ENCODE measurements at places on chromosomes 4 and X. TPM values are rescaled to one million over a fixed set of nuclear protein-coding genes. Genes with fewer than 3 reads are reported as not detected.
A peak's percentile ranks its signal among the peaks of the same experiment; 100 is the strongest.

DNA sequence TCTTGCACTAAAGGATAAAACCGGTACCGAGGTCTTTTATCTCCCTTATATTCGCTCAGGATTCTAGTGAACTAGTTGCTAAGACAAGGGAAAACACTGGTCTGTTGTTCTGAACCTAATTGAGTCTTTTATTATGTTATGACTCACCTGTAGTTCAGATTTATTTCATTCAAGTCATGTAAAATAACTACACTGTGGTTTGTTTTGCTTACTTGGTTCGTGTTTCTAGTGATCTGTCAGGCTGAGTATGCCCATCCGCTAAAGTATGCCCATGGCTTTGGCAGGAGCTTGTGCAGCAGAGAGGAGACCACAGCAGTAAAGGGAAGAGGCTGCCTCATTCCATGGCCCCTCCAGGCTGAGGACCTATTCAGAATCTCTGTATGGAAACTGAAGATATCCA is 126.1 kb downstream of the AFF1 start:
- no peak for DNase-seq

- DNase-seq: no peak
These were observed 101.3 kb downstream of the RRAGB start for GRCh38 chrX:55818673-55819375.

- DNase-seq: no peak
These were observed 6.0 kb downstream of the SAT1 start for GRCh38 chrX:23788946-23789345.

GRCh38 chr4:169902658-169903345 is 123.4 kb downstream of the MFAP3L start:
- DNase-seq: no peak

DNA sequence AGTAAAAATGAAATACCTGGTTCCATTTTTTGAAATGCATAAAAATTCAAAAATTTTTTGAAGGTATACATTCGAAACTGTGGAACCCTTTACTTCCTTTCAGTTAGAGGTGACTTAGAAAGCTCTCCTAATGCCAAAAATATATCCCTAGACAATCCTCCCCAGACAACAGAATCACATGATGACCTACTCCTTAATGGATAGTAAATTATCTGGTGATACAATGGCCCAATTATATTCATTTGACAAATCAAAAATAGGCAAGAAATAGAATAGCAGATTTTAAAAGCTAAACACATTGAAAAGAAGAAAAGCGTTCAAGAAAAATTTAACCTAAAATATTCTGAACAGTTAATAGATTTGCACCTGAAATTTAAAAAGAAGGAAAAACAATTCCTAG is 3.5 kb upstream of the UGT2A2 start:
- DNase-seq: no peak

- DNase-seq: no peak
These were observed 70.5 kb downstream of the SEC24D start for GRCh38 chr4:118765399-118765798.

- DNase-seq: no peak
These were observed 53.1 kb downstream of the SYNPO2 start for GRCh38 chr4:118941799-118942198.

DNA sequence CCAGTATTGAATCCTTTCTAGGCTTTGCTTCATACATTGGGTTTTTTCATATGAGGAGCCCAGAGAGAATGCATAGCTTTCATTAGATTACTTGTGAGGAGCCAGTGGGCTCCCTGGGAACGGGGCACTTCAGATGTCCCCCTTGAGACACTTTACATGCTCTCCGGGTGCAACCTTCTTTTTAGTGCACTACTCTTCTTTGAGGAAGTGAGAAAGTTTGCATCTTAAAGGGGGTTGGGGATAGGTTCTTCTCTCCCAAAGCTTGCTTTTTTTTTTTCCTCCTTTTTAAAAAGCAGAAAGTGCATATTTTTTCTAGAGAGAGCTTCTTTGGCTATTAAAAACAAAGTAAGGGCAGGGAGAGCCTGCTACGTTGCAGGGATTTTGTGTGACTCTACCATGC is 4.3 kb downstream of the HADH start:
- no peak for DNase-seq

DNA sequence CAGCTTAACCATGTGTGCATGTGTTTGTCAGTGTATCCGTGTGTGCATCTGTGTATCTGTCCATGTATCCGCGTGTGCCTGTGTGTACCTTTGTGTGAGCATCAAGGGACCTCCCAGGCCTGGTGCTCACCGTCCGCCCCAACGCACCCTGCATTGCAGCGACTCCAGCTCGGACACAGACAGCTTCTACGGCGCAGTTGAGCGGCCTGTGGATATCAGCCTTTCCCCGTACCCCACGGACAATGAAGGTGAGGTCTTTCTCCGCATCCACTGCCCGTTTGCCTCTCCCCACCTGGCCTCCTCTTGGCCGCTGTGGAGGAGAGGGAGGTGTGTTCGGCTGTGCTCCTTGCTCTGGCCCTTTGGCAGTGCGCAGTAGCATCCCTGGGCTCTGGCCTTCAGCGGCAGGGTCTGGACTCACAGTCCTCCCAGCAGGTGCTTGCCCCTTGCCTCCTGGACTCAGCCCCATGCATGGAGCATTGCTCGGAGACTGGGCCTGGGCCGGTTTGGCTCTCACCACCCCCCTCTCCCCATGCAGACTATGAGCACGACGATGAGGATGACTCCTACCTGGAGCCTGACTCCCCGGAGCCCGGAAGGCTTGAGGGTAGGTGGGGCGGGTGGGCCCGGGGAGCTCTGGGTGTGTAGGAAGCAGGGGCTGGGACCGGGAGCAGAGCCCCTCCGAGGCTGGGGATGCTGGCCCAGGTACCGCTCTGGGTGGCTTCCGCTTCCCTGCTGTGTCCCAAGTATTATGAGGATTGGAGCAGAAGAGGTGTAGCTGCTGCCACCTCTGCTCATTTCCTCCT is 16.4 kb upstream of the ADD1 start:
- DNase-seq: peak; percentile 33

GRCh38 chr4:36445480-36445879 is 164.1 kb downstream of the DTHD1 start:
- DNase-seq: no peak

DNA sequence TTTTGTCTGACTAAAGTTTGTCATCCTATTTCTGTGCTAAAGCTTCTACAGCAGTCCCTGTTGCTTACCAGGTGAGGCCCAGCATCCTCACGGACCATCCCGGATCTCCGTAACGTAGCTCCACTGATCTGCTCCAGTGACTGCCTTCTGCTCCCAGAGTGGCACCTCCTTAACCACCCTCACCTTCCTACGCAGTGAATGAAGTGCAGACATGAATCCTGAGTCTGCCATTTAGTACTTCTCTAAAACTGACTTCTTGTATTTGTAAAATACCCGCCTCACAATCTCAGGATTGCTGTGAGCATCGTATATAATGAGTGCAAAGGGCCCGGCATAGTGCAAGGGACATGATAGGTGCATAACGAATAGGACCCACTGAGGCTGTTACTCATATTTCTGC is 27.7 kb upstream of the ACSL1 start:
- no peak for DNase-seq

DNA sequence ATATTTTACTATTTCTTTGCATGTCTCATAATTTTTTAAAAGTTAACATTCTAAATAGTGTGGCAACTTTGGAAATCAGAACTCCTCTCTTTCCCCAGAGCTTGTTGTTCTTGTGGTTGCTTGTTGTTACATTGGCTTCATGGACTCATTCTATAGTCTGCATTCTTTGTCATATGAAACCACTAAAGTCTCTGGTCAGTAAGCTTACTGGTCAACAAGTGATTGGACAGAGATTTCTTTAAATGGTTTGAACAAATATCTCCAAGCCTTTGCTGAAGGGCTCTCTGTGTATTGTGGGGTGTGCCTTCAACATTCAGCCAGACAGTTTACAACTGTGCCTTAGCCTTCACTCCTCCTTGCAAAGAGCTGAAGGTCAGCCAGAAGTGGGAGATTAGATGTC is 147.2 kb downstream of the OPHN1 start:
- no peak for DNase-seq

DNA sequence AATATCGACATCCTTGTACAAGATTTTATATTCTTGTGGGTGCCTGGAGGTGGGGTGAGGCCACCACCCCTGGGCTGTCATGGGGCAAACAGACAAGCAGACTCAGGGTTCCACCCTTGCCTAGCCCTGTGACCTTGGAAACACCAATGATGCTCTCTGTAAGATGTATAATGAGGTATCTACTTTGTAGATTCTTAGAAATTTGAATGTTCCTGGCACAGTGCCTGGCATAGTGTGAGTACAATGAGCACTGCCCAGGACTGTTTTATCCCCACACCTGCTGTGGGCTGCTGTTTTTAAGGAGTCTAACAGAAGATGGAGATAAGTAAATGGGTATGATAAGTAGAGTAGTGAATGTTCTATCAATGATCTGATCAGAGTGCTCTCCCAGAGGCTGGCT is 3.1 kb downstream of the ZNF518B start:
- DNase-seq: no peak

DNA sequence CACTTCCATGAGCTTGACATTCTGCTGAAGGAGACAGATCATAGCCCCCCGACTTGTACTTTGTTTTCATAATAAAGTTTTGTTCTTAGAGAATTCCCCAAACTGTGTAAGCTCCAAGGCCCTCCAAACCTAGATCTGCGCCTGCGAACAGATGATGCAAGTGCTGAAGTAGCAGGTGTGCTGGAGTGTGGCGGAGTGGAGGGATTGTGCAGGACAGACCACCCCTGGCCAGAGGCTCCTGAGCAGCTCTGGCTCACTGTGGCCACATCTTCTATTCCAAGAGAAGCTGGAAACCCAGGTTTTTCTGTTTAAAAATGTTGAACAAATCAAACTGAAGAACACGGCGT is 46.4 kb downstream of the TBC1D14 start:
- no peak for DNase-seq

GRCh38 chrX:110671068-110671803 is 124.4 kb downstream of the CHRDL1 start:
- no peak for DNase-seq

DNA sequence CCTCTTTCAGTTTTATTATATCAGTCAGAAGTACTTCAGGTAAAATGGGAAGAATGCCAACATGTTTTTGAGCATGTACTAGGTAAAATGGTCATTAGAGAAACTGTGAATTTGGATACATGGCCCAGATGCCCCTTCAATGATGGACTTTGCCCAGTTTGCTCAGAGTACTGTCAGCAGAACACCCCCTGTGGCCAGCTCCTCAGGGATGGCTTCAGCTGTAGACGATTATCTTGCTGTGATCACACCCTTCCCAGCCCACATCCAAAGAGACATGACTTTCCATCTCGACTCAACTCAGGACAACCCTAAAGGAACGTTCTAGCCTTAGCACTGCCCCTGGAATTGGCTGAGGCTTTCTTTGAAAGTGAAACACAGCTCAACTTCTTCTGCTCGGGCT is 439.1 kb downstream of the PACRGL start:
- DNase-seq: no peak

DNA sequence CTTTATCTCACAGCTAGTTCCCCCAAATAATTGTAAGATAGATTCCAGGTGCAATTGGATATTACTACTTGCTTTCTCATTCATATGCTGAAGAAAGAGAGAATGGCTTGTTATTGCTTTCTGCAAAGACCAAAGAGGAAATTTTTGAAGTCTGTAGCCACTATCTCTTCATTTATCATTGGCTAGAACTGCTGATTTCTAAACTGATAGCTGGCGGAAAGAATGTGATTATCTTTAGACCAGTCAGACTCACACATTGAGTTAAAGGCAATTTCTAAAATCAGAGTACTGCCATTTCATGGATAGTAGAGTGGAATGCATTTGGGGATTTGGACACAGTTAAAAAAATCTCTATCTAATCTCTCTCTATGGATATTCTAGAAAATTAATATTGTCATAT is 12.4 kb upstream of the TMPRSS11E start:
- no peak for DNase-seq

DNA sequence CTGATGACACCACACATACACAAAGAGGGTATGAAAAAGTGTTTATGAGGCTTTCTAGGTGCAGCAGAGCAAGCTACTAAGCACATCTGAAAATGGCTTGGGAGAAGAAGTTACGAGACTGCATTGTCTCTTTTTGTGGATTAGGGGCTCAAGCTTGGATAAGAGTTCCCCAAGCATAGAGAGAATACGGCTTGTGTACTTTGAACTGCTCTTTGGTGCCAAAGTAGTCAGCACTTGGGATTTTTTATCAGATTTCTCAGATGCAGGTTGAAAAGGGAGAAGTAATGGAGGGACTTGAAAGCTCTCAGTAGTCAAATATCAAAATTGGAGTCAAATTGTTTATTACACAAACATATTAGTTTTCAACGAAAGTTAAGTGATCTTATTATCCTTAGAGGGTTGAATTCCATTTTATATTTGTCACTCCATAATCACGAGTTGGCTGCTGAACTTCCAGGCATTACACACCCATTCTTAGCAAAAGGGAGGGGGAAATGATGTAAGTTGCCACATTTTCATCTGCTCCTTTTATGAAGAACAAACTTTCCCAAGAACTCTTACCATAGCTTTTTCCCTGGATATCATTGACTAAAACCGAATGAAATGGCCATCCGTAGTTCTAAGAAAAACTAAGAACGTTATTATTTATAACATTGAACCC is 1904.9 kb downstream of the PCDH7 start:
- DNase-seq: no peak

DNA sequence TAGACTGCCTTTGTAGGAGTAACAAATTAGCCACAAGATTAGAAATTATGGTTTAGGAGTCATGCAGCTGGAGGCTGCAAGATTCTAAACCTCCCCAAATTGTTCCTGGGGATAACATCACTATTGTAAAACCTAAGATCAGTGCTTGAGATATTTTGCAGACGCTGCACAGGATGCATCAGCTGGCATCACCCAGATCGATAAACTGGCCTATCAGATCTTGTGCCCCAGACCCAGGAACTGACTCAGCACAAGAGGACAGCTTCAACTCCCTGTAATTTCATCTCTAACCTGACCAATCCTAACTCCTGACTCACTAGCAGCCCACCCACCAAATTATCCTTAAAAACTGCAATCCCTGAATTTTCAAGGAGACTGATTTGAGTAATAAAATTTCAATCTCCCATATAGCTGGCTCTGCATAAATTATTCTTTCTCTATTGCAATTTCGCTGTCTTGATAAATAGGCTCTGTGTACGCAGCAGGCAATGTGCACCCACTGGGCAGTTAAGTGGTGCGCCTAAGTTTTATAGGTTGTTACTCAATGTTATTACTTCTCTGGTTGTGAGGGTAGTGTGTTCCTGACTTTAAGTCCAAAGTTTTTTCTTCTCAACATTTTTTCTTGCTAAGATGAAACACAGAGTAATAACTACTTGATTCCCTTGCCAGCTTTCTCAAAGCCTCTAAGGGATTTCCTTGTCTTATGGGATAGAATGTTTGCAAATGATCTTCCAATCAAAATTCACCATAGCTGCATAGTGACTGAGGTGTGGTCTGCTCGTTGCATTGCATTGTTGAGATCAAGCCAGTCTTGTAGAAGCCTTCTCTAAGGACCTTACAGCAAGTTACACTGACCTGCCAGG is 312.3 kb upstream of the DKK2 start:
- no peak for DNase-seq

The CAPN6 gene
- 0.08 TPM for total RNA-seq

The SPOCK3 gene
- not detected for total RNA-seq

The ANTXR2 gene
- 49.7 TPM for total RNA-seq

The IL21 gene
- not detected for total RNA-seq

The WFS1 gene
- total RNA-seq: 81.7 TPM

The GAB3 gene
- total RNA-seq: 11.9 TPM

The ARHGAP36 gene
- total RNA-seq: not detected

The PAGE5 gene
- not detected for total RNA-seq

The ALAS2 gene
- 0.51 TPM for total RNA-seq

Measured in Right ventricle myocardium superior (tissue), 1 donor.